ENCODE measurements at places on chromosomes 3 and 15.

GRCh38 chr3:58666683-58667082 is at the start of gene FAM3D:
Gene FAM3D (minus strand): TSS chr3:58666774. CDS start chr3:58655563, 11,211 bp downstream.
- DNase-seq, result no peak

DNA sequence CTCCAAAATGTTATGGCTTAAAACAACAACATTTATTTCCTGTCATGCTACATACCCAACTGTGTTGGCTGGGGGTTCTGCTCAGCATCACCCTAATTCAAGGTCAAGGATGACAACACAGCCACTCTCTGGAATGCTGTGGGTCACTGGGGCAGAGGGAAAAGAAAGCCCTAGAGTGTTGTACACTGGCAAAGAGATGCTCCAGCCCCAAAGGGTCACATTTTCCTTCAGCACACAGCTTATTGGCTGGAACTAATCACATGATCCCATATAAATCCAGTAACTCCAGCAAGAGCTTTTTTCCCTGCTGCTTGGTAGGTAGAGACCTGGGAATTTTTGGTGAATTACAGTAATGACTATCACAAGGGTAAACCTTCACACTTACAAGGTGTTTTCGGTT is 1041.4 kb downstream of the NTRK3 start:
- DNase-seq, result no peak

DNA sequence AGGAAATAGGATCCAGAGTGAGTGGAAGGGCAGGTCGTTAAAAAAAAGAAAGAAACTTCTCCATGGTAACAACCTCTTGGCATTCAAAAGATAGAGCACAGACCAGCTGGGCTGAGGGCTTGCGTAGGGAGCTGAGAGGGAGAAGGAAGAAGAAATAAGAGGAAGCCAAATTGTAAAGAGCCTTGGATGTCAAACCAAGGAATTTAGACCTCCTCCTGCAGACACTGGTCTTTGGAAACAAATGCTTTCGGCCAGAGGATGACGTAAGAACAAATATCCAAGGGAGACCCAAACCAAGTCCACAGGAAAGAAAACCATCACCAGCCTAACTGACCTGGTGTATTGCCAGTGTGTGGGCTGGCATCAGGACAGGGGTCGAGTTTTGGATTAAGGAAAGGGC is 155.2 kb downstream of the UACA start:
- DNase-seq, result no peak

DNA sequence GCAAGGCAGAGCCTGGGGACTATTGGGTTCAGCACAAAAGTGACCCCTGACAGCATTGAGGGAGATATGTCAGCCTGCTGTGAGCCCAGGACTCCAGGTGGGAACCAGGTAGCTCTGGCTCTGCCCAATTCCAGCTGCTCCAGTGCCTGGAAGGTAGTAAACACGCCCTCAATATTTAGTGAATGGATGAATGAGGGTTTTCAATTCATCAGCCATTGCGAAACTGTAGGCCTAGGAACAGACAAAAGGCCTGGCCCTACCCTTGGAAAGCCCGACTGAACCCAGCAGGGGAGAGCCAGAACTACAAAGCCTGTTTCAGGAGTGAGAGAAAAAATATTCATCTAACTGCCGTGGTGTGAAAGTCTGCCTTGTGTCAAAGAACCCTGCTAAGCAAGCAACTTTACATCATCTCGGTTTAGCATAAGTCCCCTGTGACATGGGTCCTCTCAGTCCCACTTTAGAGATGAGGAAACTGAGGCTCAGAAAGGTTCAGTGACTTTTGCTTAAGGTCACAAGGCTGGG is 8.1 kb upstream of the CSK start:
- DNase-seq, result no peak

- DNase-seq, result no peak
Measured at GRCh38 chr3:194327218-194328052, 23.7 kb downstream of the CPN2 start.

- no peak for DNase-seq
Measured at GRCh38 chr15:99009741-99010330, 2.2 kb upstream of the PGPEP1L start.

DNA sequence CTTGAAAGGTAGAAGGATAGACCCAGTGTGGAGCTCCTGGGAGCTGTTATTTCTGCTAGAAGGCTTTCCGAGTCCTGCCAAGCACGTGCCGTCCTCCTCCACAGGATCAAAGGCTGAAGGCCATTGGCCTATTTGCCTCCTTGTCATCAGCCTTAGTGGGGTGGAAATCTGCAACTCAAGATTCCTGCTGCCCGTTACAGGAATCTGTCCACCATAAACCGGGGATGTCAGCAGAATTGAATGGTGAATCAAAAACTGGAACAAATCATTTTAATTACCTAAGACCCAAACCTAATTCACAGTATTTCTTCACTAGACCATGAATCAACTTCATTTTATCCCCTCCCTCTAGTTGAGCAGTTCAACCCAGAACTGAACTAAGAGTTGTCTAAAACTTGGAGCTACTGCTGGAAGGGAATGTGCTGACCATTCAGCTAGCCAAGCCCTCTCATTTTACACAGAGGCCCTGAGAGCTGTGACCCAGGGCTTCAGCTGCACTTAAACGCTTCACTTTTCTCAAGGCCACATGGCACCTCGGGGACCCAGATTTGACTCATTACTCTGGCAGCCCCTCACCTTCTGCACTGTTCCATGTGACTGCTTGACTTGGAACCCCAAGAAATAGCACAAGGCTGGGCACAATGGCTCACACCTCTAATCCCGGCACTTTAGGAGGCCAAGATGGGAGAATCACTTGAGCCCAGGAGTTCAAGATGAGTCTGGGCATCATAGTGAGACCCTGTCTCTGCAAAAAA is 36.8 kb upstream of the KIF23 start:
- DNase-seq, result no peak

DNA sequence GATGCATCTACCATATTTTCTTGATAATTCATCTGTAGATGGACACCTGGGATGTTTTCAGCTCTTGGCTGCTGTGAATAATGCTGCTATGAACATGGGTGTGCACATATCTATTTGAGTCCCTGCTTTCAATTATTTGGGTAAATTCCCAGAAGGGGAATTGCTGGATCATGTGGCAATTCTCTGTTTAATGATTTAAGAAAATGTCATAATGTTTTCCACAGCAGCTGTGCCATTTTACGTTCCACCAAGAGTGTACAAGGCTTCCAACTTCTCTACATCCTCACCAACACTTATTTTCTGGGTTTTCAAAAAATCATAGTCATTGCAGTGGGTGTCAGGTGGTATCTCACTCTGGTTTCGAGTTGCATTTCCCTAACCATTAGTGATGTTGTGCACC is 64.4 kb downstream of the NSMCE3 start:
- DNase-seq, result no peak

DNA sequence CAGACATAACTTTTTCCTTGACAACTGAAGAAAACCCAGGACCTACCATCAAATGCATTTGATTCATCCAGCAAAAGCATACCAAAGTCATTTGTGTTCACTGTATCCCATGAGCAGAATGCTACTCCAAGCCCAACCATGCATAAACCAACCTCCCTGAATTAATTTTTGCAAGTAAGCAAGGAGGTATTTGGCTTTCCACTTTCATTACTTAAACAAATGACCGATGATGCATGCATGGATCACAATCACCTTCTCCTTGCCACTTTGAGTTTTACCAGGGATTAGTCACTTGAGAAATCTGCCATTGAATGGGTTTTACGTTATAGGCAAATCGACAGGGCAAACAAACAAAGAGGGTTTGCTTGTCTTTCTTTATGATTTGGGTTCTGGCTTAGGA is 214.8 kb downstream of the FMN1 start:
- no peak for DNase-seq

- DNase-seq, result no peak
Measured at GRCh38 chr3:170219850-170220249, 2.4 kb upstream of the PRKCI start.

DNA sequence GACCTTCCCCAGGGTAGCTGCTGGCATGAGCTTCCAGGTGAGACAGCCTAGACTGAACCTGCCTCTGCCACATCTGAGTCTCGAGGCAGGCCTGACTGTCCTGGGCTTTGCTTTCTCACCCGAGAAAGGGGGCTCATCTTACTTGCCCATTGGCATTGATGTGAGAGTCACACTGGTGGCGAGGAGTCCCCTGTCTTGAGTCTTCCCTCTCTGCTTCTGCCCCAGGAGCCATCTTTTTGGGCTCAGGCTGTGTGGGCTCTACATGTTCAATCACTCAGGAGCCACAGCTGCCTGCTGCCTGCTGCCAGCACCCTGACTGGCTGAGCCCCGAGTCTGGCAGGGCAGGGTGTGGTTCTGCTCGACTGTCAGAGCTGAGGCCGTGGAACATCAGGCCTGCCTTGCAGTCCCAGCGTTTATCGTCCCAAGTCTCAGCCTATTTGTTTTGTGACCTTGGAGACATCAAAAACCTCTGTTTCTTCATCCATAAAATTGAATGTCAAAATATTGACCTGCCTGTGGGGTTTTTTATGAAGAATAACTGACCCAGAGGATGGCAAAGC is 132.5 kb downstream of the DNAJB8 start:
- DNase-seq, result no peak

- DNase-seq, result no peak
Measured at GRCh38 chr3:72004749-72005292, 219.9 kb upstream of the PROK2 start.

- DNase-seq, result no peak
Measured at GRCh38 chr3:95277613-95278012, 1214.8 kb downstream of the NSUN3 start.

- DNase-seq, result no peak
Measured at GRCh38 chr3:50374363-50375257, 15.3 kb upstream of the TMEM115 start.

DNA sequence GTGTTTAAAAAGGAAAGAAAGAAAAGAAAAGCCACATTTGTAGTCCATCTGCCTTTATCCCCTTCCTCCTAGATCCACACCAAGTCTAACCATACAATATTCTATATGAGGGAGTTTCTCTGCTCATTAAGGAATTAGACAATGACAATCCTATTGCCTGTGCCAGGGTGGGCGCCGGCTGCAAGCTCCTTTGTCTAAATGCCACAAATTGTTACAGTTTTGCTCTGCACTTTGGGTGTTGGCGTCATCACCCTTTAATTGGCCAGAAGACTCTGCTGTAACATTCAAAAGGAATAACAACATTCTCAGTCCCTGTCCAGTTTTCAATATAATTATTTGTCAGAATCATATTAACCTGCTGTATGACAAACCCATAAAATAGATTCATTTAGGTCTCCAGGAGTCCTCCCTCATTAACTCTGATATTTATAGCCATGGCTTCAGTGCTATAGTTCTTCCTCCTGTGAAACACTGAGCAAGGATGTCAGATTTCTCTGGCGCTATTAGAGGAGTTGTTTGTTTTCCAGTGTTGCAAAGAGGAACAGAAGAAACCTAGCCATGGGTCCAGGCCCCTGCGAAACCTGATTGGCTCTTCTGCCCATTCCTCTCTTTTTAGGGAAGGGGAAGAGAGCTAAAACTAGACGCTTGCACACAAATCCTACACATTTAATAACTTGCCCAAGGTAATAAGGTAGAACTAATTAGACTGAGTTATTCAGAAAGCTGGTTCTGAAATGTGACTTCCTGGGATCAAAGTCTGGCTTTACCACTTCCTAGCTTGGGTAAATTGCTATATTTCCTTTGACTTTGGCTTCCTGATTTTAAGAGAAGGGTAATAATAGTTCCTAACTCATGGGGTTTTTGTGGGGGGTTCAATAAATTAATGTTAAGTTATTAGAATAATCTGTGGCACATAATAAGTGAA is 112.4 kb downstream of the CD47 start:
- no peak for DNase-seq

DNA sequence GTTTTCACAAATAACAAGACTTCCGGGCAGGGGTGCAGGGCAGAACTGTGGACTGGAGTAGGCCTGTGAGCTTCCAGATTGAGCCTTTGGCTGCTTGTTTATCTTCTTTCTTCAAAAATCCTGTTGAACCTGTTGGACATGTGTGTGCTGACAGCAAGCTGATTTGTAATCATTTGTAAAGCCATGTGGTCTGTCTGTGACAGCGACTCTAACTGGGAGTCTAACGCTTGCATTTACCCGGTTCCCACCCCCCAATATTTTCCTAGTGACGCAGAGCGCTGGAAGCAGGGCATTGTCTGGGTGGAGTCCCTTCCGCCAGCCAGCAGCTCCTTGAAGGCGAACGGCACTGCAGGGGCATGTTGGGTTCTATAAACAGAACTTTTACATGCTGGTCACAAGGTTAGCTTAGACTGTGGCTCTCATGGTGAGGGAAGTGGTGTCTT is 85.7 kb upstream of the MYZAP start:
- no peak for DNase-seq

GRCh38 chr3:179113903-179114302 is 34.3 kb upstream of the PIK3CA start:
- no peak for DNase-seq

GRCh38 chr15:100764778-100765466 is 114.7 kb upstream of the ALDH1A3 start:
- no peak for DNase-seq

GRCh38 chr3:186042521-186043202 is 66.2 kb downstream of the ETV5 start:
- DNase-seq, result no peak

DNA sequence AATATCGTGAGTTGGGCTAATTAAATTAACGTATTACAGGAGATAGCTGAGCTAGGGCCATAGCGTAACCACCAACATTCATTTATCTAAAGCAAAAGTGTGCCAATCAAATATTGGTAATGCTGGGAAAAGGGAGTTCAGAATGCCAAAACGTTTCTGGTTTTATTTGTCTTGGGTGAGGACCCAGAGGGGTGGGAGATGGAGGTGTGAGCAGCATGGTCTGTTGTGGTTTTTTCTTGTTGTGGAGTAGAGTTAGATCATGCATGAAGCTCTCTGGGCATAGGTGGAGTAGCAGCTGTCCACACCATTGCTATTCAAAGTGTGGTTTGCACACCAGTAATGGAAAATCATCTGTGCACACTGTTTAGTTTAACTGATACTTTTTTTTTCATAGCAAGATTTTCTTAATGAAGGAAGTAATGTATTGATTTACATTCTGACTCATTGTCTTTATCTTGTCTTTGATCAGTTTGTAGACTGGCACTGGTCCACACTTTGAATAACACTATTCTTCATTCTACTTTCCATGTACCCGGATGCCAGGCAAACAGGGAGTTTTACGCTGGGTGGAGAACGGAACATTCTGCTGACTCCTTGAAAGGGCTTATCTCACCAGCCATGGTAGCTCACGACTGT is 50.8 kb upstream of the CRTC3 start:
- DNase-seq, result peak; percentile 12

GRCh38 chr15:76517910-76518309 is 181.3 kb downstream of the ISL2 start:
- DNase-seq, result no peak

- no peak for DNase-seq
Measured at GRCh38 chr3:172044833-172045585, 5.6 kb downstream of the FNDC3B start.

GRCh38 chr15:31352911-31353811 is 26.5 kb downstream of the KLF13 start:
- DNase-seq, result no peak

- DNase-seq, result no peak
Measured at GRCh38 chr3:169389211-169389924, 274.1 kb downstream of the MECOM start.

DNA sequence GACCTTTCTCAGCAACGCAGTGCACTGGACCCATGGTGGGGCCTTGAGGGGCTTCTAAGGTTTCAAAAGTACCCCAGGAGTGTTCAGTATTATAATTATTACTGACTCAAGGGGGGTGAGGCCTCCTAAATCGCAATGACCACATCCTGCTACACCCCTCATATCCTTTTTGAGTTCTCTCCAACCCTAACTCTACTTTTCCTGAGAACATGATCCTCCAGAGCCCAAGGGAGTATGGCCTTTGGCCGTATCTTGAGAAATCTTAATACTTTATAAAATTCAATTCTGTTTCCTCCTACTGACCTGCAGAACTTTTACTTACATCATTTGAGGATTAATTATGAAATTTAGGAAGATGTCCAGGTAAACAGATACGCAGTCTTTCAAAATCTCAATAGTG is 30.4 kb upstream of the RARRES1 start:
- DNase-seq, result no peak

Measured in stimulated activated CD8-positive, alpha-beta memory T cell treated with anti-CD3 and anti-CD28 coated beads, Interleukin-7, amount 100 ng/mL, for 4 hours (primary cell).